Cortex of kidney (tissue), 1 donor: ENCODE measurements at places on chromosomes 7 and 10.

DNA sequence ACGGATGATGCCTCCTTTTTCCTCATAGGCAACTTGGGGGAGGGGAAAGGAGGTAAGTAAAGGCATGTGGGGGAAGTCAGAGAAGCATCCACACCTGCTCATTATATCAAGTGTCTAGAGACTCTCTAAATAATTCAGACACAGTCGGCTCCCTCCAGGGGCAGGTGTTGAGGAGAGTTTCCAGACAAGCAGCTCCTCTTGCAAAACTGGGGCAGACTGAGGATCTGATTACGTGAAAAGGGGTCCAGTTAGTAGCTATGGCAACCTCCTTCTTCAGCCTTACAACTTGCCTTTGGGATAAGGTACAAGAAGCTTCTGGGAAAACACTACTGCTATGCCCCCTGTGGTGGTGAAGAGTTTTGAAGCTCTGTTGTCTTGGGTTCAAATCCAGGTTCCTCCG is 39.0 kb upstream of the SORBS1 start:
- no peak for DNase-seq

- no peak for DNase-seq
These were observed 137.0 kb downstream of the RAPGEF5 start for GRCh38 chr7:22219739-22220493.

- DNase-seq = no peak
These were observed 739.6 kb upstream of the GALNT17 start for GRCh38 chr7:70392256-70392876.

DNA sequence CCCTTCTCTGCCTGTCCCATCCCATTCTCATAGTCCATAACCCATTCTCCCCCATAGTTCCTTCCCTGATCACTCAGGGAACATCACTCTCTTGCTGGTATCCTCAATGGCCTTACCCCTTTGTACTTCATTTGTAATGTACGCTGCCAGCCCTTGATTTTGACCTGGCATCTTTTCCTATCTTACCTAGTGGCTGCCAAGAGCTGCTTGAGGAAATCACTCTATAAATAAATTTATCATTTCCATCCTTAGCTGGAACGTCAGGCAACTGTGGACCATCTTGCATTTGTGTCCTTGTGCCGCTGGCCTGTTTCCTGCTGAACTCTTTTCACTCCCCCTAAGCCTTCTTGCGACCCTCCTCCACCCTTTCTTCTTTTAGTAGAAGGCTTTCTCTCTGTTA is 14.0 kb downstream of the CDK14 start:
- DNase-seq = no peak

DNA sequence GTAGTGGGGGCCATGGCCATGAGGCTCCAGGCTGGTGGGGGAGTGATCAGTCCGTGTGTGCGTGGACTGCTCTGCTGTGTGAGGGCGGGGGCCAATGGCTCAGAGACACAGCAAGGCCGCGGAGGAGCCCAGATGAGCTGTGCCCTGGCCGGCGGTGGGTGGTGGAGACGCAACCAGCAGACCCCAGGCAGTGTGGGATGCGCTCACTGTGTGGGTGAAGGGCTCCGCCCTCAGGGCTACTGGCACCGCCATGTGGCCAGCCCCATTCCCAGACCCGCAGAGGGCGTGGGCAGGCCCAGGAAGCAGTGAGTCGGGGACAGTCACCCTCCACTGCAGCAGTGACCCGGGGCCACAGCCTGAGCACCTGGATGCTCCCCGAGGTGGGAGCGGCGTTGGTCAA is 9.1 kb downstream of the NKX6-2 start:
- no peak for DNase-seq

- no peak for DNase-seq
These were observed 48.0 kb downstream of the PITRM1 start for GRCh38 chr10:3124412-3125175.

DNA sequence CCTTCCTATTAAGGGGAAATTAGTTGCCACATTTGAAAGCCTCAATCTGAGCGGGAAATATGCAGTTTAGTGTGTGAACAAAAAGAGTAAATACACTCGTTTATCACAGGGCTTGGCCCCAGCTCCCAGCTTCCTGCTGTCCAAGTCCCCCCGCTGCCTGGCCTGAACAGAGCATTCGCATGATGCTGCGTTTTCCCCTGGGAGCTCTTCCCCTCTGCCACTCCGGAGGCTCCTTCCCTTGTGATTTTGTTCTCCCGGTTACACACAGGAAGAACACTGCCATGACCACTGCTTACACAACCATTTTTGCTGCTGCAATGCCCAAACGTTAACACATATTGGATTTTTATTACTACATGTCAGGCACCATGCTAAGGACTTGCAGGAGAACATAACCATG is 120.7 kb upstream of the ADARB2 start:
- no peak for DNase-seq

GRCh38 chr7:22142572-22142971 is 196.9 kb upstream of the CDCA7L start:
- no peak for DNase-seq

DNA sequence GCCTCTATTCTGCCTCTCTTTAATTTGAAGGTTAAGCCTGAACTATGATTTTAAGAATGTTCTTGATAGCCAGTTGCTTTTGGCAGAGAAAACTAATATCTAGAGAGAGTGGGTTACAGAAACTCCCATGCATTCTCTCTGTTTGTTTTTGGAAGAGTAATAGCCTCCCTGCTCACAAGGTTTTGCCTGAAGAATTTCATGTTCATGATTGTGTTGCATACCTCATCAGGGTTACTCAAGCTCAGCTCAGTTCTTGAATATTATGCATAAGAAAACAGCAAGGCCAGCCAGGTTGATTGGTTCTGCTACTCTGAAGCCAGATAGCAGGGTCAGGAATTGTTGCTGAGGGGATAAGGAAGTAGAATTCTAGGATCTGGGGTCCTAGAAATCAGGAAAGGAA is 137.4 kb downstream of the MDFIC start:
- DNase-seq = no peak

- no peak for DNase-seq
These were observed 4.0 kb downstream of the ABCB1 start for GRCh38 chr7:87596696-87597095.

GRCh38 chr7:151941009-151941408 is 15.2 kb upstream of the GALNTL5 start:
- DNase-seq = no peak

DNA sequence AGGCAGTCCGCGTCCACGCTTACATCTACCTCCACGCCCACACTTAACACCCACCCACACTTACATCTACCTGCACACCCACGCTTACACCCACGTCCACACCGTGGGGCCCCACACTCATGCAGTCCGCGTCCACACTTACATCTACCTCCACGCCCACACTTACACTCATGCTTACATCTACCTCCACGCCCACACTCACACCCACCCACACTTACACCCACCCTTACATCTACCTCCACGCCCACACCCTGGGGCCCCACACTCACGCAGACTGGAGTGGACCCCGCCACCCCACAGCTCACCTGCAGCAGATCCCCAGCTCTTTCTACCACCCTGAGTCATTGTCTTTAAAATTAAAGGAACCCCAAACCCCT is 32.4 kb upstream of the PWWP2B start:
- no peak for DNase-seq

DNA sequence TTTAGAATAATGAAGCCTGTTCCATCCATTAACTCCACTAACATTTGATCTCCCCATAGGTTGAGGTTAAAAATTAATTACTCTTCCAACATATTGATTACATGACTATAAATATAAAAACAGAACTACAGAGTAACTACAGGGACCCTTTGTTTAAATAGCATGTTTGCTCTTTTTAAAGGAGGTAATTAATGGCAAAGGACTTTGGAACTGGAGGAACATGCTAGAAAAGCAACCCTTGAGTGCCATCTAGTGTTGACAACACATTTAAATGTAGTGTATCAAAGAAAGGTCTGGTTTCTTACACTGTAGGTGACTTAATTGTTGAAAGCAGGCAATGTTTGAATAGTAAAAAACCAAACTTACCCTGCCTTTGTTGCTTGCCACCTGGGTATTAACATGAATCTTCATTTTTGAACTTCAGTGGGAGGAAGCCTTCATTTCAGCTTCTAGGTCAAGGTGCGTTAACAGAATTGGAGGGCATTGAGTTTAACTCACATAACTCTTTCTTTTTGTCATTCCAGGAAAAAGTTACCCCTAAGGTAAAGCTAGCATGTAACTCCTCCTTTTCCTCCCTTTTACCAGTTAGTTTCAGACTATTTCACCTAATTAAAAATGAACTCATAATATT is 52.6 kb upstream of the CAPZA2 start:
- no peak for DNase-seq

DNA sequence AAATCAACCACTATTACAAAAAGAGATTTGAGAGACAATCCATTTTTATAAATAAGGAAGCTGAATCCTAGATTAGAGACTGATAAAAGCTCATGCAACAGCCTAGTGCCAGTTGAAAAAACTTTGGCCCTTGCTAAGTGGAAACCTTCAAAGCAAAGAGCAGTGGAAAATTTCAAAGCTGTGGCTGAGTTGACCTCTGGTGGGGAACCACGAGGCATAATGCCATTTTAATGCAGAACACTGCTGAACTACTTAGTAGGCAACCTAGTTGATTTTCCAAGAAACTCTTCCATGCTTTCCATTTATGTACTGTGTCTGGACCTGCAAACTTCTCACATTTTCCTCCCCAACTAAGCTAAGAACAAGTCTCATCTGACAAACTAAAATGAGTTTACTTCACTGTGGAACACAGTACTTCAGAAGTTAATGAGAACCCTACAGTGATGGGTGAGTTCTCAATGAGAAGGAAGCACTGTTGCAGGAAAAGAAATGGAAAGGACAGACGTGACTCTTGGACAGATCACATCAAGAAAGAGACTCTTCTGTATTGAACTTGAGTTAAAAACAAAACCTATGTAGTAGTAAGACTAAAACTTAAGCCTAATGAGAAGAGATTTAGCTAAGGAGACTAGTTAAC is 19.5 kb downstream of the FZD9 start:
- no peak for DNase-seq

DNA sequence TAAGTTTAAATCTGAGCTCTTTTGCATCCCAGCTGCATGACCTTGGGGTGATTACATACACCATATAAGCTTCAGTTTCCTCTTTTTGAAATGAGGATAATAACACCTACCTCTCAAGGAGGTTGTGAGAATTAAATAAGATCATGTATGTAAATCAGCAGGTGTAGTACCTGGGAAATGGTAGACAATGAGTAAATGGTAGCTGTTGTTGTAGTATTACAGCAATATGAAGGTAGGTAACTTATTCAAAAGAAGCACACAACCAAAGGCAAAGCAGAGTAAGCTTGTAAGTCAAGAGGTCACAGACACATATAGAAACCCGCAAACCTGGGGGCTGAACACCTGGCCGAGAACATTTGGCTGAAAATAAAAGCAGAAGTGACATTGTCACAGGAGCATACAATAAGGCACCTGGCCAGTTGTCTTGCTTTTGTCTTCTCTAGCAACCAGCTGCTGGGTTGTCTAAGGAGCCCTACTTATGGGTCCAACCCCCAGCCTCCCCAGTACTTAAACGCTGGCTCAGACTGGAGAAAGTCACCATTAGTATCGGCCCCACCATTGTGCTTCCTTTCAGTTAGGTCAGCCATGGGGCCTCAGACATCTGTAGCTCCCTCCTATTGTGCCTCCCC is 203.6 kb upstream of the MKLN1 start:
- no peak for DNase-seq

GRCh38 chr10:84432891-84433290 is 104.5 kb downstream of the CCSER2 start:
- no peak for DNase-seq

DNA sequence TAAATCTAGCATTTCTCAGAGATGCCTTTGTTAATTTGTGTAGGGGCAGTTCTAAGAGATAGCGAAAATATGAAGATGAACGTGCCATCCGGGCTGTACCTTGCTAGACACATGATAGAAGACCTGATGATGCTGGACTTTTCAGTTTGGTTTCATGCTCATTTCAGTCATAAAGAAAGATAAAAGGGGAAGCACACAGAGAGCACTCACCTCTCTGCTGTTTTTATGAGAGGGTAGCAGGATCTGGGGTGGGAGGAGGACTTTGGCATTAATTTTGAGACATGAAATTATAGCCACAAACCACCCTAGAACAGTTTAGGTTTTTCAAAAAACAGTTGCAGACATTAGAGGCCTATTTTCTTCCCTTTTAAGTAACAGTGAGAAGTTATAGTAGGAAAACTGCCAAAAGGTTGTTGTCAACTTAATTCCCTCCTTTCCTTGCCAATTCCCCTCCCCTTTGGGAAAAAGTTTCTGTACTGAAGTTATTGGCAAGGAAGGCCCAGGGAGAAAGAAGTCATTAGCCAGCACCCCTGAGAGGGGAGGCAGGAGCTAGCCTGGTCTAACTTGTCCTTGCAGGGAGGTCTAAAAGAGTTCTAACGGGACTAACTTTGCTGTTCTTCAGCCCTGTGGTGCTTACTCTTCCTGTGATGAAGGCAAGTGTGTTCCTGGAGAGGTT is 2.6 kb downstream of the ST7 start:
- DNase-seq = no peak

- DNase-seq = no peak
These were observed at the start of gene CRYGN for GRCh38 chr7:151439855-151440798. Gene CRYGN, minus strand, starts transcription at chr7:151440141. Its CDS starts 224 bp downstream, at chr7:151439917.

DNA sequence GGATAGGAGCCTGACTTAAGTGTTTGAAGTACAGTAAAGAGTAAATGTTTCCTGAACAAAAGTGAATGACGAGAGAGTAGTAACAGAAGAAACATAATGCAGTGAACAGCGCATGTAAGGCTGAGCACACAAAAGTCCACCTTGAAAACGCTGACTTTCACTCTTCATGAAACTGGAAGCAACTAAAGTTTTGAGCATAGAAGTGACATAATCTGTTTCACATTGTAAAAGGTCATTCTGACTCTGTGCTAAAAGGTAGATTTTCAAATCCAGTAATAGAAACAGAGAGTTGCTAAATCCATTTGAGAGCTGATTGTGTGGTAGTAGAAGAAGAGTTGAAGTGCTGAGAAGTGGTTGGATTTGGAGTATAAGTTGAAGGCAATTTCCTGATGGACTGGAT is 1037.0 kb downstream of the CNTNAP2 start:
- DNase-seq = no peak
